ENCODE measurements at places on chromosomes 1 and 21. TPM values are rescaled to one million over a fixed set of nuclear protein-coding genes. Genes with fewer than 3 reads are reported as not detected.

DNA sequence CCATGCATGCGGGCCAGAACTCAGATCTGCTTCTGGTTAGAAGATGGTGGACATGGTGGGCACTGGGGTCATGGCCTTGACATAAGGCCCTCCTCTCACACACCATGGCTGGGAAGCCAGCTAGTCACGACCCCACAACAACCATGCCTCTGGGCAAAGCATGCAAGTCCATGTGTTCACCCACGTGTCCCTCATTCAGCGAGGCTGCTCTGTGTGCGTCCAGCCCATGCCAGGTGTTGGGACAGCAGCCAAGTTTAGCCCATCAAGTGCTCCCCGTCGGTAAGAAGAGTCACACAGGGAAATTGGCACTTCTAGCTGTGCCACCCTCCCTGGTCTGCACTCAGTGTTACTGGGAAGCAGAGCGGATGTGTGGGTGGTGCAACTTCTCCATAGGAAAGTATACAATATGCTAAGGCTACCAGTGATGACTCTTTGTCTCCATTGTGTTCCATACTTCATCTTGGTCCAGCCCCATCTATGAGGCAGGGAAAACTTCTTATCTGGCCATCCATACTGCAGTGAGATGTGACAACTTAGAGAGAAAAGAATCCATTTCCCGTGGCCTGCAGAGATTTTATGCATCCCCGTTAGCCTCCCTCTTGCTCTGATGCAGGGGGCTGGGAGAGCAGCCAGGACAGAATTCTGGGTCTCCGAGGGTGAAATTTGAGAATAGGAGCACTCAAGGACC, 198.0 kb downstream of the GRIK3 start:
- no peak overlapping the region for H3K27ac ChIP-seq
- H3K27me3 ChIP-seq = no peaks in the 10 kb centered on the region
- no peaks in the 10 kb centered on the region for H3K36me3 ChIP-seq
- no peak overlapping the region for H3K4me3 ChIP-seq
- H3K4me1 ChIP-seq = no peaks in the 10 kb centered on the region

DNA sequence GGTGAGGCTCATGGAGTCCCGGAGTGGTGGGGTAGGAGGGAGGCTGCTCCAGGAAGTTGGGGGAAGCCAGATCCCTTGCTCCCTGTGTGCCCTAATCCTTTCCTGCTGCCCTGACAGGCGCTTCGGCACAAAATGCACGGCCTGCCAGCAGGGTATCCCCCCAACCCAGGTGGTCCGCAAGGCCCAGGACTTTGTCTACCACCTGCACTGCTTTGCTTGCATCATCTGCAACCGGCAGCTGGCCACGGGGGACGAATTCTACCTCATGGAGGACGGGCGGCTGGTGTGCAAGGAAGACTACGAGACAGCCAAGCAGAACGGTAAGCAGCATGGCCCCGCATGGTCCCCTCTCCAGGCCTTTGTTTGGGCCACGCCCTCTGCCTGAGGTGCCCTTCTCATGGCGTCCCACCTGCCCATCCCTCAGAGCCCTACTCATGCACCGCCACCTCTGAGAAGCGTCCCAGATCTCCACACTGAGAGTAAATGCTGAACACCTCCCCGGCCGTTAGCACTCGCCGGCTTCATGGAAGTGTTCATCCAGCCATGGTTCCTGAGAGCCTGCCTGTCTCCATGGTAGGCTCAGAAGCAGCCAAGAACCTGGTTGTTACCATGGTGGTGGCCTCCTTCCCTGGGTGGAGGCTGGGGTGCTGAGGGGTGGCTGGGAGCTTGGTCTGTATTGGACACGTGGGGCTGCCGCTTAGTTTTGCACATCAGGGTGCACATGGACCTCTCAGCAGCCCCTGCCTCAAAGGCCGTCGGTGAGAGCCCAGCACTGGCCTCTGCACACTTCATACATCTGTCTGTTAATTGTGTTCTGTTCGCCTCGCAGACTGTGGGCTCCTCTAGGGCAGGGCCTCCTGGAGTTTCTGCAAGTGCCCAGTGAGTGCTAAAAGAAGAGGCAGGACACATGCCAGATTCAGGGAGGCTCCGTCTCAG, 36.5 kb downstream of the LHX4 start:
- no peak for DNase-seq
- no peaks in the 10 kb centered on the region for H3K27me3 ChIP-seq
- no peaks in the 10 kb centered on the region for H3K36me3 ChIP-seq
- no peaks in the 10 kb centered on the region for H3K4me1 ChIP-seq

DNA sequence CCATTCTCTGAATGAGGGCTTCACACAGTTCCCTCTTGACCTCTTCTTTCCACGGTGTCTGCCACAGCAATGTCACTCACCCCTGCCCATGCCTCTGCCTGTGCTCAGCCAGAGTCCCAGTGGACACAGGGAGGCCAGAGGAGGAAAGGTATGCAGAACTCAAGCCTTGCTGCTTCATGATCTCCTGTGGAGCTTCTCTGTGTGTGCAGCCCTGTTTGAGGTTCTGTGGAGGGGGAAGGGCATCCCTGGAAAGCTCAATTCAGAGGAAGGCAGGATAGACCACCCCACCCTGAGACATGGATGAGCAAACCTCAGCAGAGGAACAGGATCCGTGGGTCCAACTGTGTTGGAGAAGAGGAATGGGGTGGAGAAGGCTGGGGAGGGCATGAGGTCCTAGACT, 2.0 kb downstream of the HCN3 start:
- H3K36me3 ChIP-seq = no peaks in the 10 kb centered on the region
- no peak for DNase-seq
- H3K4me3 ChIP-seq = no peak overlapping the region

DNA sequence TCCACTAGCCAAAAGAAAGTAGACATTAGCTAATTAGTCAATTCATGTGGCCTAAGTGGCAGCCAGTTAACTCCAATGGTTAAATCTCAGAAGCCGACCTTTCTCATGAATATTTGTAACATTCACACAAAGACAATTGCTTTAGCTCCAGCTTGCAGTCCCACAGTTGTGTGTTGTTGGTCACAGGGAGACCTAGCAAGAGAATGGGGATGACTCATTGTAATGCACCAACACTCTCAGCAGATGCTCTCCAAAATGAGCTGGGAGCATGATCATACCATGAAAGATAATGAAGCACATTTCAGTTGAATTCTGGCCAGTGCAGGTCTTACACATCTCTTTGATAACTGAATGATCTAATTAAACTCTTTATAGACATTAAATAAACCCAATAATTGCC, 160.4 kb downstream of the HLX start:
- H3K36me3 ChIP-seq = no peaks in the 10 kb centered on the region
- no peaks in the 10 kb centered on the region for H3K27me3 ChIP-seq
- no peaks in the 10 kb centered on the region for H3K4me1 ChIP-seq
- H3K27ac ChIP-seq = no peak overlapping the region

DNA sequence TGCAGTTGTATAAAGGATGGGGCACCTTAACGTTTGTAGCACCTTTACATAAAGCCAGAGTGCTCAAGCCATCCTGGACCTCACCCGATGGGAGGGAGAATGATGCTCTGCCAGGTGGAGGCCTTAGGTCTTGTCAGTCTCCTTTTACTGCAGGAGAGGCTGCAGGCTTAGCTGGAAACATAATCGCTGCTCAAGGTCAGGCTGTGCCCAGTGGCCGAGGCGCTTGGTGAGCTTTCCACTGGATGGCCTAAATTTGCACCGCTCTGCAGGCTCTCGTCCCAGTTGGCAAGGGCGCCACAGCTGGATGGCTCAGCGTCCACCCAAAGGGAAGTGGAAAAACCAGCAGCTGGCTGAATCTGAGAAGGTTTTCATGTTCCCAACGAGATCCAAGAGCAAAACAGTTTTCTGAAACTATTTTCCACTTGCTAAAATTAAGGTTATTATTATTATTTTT, 438.9 kb downstream of the CAMTA1 start:
- no peaks in the 10 kb centered on the region for H3K36me3 ChIP-seq
- no peak overlapping the region for H3K27ac ChIP-seq
- H3K27me3 ChIP-seq = no peaks in the 10 kb centered on the region
- no peak for DNase-seq
- H3K4me3 ChIP-seq = no peak overlapping the region
- no peaks in the 10 kb centered on the region for H3K4me1 ChIP-seq

The GFI1 gene
- total RNA-seq = 1.5 TPM

The EXO1 gene
- total RNA-seq = not detected

DNA sequence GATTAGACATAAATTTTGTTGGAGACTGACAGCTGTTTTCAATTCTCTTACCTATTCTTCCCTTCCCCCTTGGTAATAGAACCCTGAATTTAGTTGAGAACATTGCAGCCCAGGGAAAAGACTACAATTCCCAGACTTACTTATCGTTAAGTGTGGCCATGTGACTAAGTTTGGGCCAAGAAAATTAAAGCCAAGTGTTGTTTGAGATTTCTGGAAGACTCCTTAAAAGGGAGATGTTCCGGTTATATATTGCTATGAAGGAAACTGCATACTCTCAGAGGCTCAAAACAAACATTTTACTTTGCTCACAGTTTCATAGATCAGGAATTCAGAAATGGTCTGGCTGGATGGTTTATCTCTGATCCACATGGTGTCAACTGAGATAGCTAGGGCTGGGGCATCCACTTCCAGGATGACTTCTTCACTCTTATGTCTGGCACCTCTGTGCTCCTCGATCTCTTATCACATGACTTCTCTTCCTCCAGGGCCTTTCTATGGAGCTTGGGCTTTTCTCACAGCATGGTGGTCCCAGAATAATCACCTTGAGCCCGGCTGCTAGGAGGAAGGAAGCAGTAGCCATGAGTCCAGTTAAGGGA, 22.4 kb upstream of the CD34 start:
- no peak for DNase-seq
- no peaks in the 10 kb centered on the region for H3K27me3 ChIP-seq
- no peak overlapping the region for H3K27ac ChIP-seq
- H3K36me3 ChIP-seq = no peaks in the 10 kb centered on the region
- H3K4me1 ChIP-seq = no peaks in the 10 kb centered on the region

DNA sequence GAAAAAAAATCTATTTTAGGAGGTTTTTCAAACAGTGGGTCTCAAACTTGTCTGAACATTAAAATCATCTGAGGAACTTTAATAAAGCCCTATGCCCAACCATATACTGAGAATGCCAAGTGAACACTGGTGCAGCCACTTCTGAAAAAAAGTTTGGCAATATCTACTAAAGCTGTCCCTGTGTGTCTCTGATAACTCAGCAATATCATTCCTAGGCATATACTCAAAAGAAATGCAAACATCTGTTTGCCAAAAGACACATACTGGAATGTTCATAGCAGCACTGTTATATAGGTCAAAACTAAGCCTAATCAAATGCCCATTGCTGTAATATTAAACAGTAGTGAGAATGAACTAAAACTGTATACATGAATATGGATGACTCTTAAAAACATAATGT, 74.2 kb upstream of the RGS4 start:
- DNase-seq = no peak
- H3K36me3 ChIP-seq = no peaks in the 10 kb centered on the region

All from breast epithelium (tissue), 4 donors.